ENCODE measurements at places on chromosomes 3 and 15.

- no peak for DNase-seq
Measured at GRCh38 chr15:86610038-86610437, 530.4 kb downstream of the AGBL1 start.

- no peak for DNase-seq
Measured at GRCh38 chr15:35595656-35596055, 49.7 kb upstream of the DPH6 start.

DNA sequence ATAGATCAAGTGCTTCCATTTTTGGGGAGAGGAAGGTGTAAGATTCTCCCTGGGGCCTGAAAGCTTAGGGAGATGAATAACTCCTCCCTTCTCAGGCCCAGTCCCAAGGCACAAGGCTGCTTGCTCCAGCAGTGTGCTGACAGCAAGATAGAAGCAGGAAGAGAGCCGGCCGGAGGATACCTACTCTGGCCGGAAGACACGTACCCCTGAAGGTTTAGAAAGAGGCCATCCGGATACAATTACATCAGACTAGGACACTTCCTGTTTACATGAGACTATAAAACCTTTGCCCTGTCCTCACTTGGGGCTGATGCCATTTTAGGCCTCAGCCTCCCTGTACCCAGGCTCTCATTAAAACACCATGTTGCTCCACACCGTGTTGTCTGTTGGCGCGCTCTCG, 329.9 kb downstream of the SV2B start:
- DNase-seq, result no peak

DNA sequence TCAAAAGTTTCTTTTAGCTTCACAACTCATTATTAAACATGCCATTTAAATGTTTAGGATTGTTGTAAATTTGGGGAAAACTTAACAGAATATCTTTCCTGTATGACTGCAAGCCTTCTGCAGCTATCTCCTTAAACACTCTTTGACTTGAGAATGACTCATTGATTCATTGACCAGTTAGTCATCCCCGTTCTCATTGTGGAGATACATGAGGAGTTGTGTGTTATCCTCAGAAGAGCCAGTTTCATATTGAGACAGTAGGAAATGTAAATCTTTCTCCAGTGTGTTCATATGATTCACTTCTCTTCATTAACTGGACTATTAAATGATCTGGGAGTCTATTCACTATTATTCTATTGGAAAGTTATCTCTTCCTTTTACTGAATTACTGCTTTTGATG, 83.0 kb downstream of the CRYGS start:
- DNase-seq, result no peak

- DNase-seq, result no peak
Measured at GRCh38 chr3:44104668-44105321, 136.9 kb upstream of the TOPAZ1 start.

GRCh38 chr3:111071257-111072030, at the start of gene NECTIN3:
TSS of gene NECTIN3 (plus strand) at chr3:111071816. CDS start at chr3:111072018, 202 bp downstream.
- DNase-seq, result peak; percentile 94

GRCh38 chr15:46278486-46279090, 643.8 kb downstream of the SQOR start:
- no peak for DNase-seq

GRCh38 chr3:17761563-17761962, 19.1 kb upstream of the TBC1D5 start:
- DNase-seq, result no peak

DNA sequence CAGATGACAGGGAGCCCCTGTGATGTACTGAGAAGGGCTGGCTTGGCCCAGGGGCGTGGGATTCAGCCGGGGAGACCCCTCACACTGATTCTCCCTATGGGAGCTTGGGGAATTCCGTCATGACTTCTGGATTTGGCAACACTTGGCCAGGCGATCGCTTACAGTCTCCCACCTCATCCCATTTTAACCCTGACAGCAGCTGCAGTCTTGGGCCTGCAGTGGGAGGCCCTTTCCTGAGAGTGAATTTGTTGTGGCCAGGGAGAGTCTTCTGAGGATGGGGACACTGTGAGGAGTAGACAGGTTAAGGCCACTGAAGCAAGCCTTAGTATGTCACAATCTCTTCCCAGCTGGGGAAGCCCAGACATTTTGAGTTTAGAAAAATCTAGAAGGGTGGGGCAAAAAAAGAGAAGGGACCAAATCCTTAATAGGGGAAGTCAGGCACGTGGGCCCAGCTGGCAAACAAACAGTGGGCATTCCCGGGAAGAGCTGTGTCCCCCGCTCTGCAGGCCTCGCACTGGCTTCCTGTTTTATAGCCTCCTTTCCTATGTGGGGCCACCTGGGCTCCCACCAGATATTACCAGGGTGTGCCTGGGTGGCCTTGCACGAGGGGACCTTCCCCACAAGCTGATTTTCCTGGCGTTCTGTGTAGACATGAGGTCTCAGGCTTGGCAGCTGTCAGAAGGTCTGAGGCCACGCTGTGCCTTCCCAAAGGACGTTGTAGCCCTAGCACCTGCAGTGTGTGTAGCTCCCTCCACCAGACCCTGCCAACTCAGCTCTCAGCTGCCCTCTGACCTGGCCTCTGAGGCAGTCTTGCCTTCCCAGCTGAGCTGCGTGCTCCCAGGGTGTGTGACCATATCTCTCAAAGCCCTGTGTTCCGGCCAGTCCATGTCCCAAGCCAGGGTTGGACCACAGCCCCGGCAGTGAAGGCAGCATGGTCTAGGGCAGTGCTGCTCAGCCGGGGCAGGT, 64.5 kb downstream of the FEM1B start:
- no peak for DNase-seq

- no peak for DNase-seq
Measured at GRCh38 chr3:195265363-195265976, 5.5 kb downstream of the XXYLT1 start.

DNA sequence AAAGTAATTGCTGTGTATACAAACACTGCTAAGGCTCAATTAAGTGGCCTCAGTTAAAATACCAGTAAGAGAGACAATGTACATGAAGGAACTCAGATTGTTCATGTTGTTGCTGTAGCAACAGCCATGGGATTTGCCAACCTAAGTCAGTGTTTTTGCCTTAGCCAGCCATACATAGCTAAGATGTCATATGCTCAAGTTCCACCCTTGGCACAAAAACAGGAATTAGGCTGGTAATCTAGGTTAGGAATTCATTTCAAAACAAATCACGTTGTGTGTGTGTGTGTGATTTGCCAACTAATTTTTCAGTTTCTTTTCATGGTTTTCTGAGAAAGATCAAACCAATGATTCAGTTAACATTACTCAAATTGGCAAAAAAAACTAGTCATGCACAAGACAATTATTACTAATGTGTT, 143.7 kb upstream of the KCNMB2 start:
- no peak for DNase-seq

- DNase-seq, result no peak
Measured at GRCh38 chr3:63661242-63661641, 8.8 kb downstream of the SNTN start.

- DNase-seq, result no peak
Measured at GRCh38 chr3:18809640-18810305, 338.5 kb upstream of the KCNH8 start.

GRCh38 chr3:128727485-128727884, 1.5 kb downstream of the RAB7A start:
- no peak for DNase-seq

DNA sequence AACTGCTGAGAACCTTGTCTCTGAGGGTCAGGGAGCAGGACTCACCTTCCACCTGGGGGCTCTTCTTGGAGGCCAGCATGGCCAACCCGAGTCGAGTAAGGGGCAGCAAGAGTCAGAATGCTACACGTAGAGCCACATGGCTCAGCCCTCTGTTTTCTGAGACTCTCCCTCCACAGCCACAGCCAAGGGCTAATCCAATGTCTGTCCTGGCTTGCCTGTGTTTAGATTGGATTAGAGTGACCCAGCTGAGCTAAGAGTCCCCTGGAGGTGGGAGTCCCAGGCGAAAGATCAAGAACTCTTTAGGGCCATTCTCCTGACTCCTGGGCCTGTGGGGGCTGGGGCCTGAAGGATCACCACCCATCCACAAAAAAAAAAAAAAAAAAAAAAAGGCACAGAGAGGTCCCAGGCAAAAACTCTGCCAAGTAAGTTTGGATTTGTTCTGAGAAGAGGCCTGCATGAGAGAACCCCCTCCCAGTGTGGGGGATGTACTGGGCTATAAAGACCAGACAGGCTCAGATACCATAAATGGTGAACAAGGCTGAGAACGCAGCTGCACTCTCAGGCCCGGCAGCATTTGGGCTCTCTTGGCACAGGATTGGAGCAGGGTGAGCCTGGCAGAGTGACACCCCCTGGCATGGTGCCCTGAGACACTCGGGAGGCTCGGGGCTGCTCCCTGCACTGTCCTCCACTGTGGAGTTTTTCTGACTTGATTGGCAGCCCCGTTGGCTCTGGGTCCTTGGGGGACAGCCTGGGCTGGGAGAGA, 88.0 kb upstream of the OSBPL11 start:
- peak; percentile 34 for DNase-seq

- DNase-seq, result no peak
Measured at GRCh38 chr15:92770641-92771040, 115.1 kb upstream of the FAM174B start.

- no peak for DNase-seq
Measured at GRCh38 chr15:74193299-74193718, 9.3 kb downstream of the STRA6 start.
